ENCODE measurements at places on chromosomes 3 and 15. TPM values are rescaled to one million over a fixed set of nuclear protein-coding genes. Genes with fewer than 3 reads are reported as not detected.
A peak's percentile ranks its signal among the peaks of the same experiment; 100 is the strongest.

DNA sequence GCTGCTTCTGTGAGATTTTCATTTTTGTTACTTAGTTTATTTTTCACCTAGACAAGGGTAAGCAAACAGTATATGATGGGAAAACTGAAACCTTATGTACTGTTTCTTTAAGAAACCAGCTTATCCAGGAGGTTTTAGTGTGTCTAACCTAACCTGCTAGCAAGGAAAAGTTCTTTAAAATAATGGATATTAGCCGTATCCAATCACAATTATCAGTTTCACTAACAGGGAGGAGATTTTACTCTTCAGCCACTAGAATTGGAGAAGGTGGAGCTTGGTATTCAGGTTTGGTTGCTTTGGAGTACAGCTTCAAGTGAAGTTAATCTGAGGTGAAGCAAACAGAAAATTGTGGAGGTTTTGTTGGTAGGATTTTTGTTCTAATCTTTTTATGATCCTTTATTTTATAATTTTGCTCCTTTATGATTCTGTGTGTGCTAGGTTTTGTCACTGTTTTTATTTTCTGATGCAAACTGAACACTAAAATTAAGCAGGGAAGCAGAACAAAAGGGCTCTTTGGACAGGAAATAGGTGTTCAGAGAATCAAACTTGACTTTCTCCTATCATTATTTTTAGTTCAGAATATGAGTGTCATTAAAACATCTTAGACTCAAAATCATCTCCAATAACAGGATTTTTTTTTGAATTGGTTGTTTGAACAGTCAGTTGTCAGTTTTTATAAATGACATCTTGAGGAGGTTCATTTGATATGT, 13.0 kb downstream of the ZFAND6 start:
- DNase-seq: peak; percentile 24

DNA sequence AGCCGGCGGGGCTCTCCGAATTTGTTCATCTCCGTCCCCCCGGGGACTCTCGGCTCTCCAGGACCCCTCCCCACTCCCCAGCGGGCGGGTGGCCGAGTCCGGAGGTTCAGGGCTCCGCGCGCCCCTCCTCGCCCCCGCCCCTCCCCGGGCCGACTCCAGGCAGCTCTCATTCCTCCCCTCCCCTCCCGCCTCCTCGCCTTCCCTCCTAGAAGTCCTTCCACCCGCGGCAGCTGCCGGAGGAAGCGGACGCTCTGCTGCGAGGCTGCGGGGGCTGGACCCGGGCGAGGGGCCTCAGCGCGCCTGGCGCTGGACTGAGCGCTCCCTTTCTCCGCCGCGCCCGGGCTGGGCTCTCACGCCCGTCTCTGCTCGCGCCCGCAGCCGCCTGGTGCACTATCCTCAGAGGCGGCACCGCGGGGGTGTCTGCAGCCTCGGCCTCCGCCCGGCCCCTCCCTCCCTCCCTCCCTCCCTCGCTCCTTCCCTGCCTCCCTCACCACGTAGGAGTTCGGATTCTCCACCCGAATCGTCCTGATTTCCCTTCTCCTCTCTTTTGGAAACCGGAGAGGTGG, at the start of gene ROBO2:
Gene ROBO2, plus strand, starts transcription at position 494 of the 566 bp plus-strand sequence. CDS start 687 bp downstream, outside the sequence.
- no peak for DNase-seq

DNA sequence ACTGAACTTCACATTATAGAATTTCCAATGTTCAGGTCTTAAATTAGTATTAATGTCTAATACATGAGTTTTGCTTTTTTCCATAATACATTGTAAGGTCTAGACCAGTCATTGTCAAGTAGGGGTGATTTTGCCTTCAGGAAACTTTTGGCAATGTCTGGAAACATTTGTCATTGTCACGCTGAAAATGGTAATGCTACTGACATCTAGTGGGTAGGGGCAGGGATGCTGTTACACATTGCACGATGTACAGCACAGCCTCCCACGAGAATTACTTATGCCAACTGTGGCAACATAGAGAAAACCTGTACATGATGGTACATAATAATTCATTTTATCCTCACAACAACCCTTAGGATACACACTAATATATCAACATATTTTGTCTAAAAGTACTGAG, 384.1 kb downstream of the CADM2 start:
- DNase-seq: no peak

Gene RASGRP1
- 52.3 TPM for polyA plus RNA-seq
